ENCODE measurements at places on chromosomes 12 and 14.

DNA sequence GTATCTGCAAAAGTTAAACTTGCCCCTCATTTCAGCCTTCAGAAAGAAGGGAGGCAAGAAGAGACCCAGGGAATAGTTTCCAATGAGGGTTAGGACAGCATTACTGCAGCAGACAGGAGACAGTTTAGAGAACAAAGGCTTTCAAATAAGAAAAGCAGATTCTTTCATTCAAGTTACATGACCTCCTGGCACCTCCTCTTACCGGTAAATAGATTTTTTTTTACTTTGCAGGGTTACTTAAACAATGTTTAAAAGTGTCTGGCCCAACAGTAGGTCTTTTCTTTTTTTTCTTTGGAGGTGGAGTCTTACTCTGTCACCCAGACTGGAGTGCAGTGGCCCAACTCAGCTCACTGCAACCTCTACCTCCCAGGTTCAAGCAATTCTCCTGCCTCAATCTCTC lies 47.1 kb downstream of the SINHCAF start:
- no peak for DNase-seq

DNA sequence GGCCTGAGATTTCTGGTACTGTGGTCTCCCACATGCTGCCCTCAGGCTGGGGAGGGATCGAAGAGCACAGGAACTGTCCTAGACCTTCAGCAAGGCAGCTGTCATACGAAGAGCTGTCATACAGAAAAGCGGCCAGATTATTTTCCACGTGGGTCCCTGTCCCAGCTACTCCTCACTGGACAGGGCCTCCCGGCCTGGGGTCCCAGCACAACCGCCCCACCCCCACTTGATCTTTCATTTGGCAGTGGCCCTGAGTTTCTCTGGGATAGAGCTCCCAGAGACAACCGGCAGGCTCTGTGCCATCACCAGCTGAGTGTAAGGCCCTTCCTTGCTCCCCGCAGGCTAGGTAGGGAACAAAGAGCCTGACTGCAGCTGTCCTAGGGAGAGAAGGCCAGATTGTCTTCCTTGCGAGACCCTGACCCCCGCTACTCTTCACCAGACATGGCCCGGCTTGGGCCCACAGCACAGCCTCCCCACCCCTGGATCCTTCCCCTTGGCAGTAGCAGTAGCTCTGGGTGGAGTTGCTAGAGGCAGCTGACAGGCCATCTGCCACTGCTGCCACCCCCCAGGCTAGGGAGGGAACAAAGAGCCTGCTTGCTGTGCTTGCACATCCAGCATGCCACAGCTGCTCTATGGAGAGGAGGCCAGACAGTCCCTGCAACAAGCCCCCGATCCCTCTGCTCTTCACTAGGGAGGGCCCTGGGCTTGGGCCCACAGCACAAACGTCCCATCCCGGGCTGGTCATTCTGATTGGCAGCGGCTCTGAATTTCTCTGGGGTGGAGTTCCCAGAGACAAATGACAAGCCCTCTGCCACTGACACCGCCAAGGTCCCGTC lies 3.1 kb upstream of the OR4N2 start:
- DNase-seq = no peak

- DNase-seq = no peak
These were observed 24.2 kb upstream of the ADAMTS20 start for GRCh38 chr12:43576162-43576561.

- no peak for DNase-seq
These were observed 267.3 kb downstream of the SNAPC1 start for GRCh38 chr14:62029569-62029924.

DNA sequence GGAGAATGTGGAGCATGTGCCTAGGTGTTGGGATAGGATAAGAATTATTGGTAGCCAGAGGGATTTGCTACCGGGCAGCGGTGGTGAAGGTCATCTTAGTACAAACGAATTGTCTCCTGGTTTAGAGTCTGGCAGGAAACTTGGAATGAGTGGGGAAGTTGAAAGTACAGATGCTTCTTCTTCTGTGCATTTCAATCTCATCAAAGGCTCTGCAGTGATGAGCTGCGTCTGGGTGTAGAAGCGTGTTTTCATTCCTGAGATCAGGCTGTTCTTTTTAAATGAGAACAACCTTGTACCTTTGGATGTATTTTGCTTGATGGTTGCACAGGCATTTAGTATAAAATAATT lies 2.1 kb downstream of the WNK1 start:
- DNase-seq = no peak

DNA sequence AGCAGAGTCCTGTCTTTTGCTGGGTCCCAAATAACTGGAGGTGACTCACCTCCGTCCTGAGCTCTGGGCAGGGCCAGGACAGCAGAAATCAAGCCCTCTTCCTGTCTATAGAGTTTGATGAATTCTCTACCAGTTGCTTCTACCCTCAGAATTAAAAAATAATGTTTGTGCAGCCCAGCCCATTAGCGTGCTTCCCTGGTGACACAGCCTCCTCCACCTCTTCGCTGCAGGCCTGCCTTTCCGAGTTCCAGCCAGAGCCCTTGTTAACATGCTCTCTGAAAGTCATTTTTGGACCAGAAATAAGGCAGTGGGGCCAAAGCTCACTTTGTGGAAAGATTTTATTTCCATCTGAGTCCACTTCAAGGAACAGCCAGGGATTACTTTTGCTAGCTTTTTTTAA lies 94.0 kb downstream of the TBX5 start:
- DNase-seq = no peak

GRCh38 chr14:85063747-85064146 lies 466.2 kb upstream of the FLRT2 start:
- no peak for DNase-seq

GRCh38 chr14:101859958-101860357 lies 98.4 kb downstream of the PPP2R5C start:
- no peak for DNase-seq

DNA sequence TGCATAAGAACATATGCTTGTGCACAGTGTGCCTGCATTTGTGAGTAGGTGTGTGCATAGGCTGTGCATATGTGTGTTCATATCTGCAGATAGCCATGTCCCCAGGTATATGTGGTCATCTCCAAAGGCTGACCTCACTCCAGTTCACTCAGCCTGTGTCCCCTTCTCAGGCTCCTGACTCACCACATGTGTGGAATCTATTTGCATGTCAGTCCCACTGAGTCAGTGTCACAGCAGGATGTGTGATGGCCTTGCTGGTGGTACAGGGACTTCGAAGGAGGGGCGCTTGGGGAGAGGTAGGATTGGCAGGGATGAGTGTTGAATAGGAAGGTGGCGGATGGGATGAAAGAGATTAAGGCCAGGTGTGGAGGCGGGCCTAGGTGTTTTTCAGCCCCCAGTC lies 35.5 kb downstream of the KRT80 start:
- no peak for DNase-seq

GRCh38 chr14:105026802-105027563 lies 6.1 kb upstream of the CDCA4 start:
- DNase-seq = no peak

- DNase-seq = no peak
These were observed 424.9 kb upstream of the SYT1 start for GRCh38 chr12:78439666-78440065.

- no peak for DNase-seq
These were observed 463 bp downstream of the NACA start for GRCh38 chr12:56724701-56724971.

DNA sequence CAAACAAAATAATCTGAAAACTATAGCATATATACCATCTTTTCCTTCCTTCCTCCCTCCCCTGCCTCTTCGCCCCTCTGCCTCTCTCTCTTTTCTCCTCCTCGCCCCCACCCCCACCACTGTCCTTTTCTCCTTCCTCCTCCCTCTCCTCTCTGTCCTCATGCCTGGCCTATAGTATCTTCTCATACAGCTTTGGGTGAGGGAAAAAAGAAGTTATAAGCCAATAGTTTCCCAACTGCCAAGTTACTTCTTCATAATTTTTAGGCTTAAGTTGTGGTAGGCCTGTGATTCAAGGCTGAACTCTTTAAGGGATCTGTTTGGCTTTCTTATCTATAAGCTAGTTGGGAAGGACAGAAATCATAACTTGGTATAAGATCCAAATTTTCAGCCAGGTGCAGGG lies 9.1 kb downstream of the TMED10 start:
- no peak for DNase-seq

- no peak for DNase-seq
These were observed 204.7 kb upstream of the PELI2 start for GRCh38 chr14:55913324-55914025.

GRCh38 chr14:100129161-100129589 lies 30.3 kb downstream of the DEGS2 start:
- no peak for DNase-seq

DNA sequence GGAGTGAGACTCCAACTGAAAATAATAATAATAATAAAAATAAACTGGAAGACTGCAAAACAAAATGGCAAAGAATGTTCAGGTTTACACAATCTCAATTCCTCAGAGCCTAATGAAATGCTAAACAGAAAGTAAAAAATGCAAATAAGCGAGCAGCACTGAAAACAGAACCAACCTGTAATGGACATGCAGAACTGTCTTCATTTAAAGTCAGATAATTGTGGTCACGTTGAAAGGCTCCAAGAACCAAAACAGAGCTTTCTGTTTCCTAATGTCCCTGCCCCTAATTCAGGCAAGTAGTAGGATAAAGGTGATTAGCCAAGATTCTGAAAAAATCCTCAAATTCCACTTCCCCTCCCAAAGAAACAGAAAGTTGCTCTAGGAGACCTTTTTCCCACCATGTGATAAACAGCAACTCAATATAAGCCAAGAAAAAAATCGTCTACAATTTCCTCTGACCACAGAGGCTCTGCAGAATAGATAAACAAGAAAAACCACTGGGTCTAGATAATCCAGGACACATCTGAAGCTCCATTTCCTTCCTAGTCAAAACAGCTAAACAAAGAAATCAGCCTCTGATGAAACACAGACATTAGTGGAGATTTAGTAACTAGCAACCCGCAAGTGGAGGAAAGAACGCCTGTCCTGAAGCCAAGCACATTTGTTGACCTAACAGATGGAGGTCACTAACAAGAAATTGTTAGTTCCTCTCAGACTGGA lies 3.0 kb downstream of the MIS18BP1 start:
- DNase-seq = no peak

- DNase-seq = peak; percentile 77
These were observed 21.1 kb upstream of the KCNA5 start for GRCh38 chr12:5022465-5023061.

- DNase-seq = no peak
These were observed 114.1 kb upstream of the PRMT8 start for GRCh38 chr12:3376779-3377455.

DNA sequence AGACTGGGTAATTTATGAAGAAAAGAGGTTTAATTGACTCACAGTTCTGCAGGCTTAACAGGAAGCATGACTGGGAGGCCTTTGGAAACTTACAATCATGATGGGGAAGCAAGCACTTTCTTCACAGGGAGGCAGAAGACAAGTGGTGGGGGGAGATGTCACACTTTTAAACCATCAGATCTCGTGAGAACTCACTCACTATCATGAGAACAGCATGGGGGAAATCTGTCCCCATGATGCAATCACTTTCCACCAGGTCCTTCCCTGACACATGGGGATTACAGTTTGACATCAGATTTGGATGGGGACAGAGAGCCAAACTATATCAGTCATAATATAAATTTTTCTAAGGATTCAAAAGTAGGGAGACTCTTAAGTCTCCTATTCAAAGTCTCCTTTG lies 46.0 kb downstream of the SPIC start:
- no peak for DNase-seq

GRCh38 chr12:46560089-46560488 lies 187.5 kb upstream of the SLC38A2 start:
- DNase-seq = no peak

DNA sequence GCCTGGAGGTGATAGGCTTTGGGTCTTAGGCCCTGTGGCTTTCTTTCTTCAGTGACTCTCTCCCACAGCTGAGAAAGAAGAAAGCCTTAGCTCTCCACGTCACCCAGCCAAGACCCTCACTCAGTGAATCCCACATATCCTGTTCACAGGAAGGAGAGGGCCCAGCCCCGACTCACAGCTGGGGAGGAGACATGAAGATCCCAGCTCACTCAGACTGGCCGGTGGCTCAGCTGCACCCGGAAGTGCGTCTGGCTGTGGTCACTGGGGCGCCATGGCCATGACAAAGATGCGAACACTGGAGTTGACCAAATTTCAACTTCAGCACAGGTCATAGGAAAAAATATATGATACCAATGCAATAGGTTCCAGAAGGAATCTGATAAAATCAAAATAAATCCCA lies 14.2 kb downstream of the DLK1 start:
- DNase-seq = no peak

- DNase-seq = no peak
These were observed 128.3 kb upstream of the STXBP6 start for GRCh38 chr14:25178255-25178654.
